ENCODE measurements at places on chromosomes 7 and 10. TPM values are rescaled to one million over a fixed set of nuclear protein-coding genes. Genes with fewer than 3 reads are reported as not detected.

KEL gene
- 0.17 TPM for total RNA-seq

H2BK1 gene
- not detected for total RNA-seq

MARCHF5 gene
- 51.2 TPM for total RNA-seq

CLDN3 gene
- total RNA-seq, result 129 TPM

CYP2C19 gene
- total RNA-seq, result 188 TPM

NANOS1 gene
- total RNA-seq, result 0.60 TPM

DNA sequence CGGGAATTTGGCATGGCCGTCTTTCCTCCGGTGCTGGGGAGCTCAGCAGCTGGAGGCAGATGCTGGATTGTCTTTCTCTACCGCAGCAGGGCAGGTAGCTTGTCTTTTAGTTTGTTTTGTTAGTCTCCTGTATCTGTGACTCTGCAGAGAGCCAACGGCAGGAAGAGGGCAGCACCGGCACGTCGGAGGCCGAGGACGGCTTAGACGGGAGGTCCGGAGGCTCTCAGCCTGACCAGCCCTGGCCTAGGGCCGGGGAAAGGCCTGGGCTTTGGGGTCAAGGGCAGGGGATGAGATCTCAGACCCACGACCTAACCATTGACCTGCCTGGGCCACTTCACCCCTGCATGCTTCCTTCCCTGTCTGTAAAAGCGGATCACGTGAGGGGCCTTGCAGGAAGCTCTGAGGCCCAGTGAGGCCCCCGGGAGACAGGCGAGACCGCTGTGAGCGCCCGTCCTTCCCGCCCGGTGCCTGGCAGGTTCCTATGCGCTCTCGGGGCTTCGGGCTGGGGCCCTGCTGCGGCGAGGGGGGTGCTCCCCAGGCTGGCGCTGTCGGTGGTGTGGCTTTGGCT lies 72.7 kb downstream of the LHPP start:
- DNase-seq, result no peak

DNA sequence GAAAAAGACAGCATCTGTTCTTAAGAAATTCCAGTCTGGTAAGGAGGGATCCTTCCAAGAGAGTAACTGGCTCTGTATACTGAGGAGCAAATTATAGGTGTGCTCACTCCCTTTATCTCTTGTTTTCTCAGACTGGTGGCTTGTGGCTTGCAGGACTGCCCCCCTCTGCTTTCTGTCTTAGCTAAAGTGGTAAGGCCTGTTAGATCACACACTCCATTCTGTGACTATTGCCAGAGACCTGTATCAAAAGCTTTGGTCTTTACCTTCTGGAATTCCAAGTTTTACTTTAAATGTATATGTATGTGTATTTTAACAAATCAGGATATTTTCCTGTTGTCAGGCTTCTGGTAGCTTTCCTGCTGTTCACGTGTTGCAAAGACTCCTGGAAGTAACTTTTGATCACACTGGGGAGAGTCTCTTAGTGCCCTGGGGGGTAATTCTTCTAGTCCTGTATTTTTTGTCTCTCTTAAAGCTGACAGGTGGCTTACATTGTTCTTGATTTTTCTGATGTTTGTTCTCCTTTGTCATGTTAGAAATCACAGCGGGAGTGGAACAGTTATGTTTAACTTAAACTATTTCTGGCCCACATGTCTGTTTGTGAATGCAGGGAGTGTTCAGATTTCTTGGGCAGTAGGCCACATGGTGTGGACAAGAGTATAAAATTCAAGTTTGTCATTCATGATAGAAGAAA lies 99.0 kb downstream of the PLPP4 start:
- DNase-seq, result no peak

- no peak for DNase-seq
These were observed at the start of gene AP3M1 for GRCh38 chr10:74150204-74150989. Gene AP3M1, minus strand, starts transcription at chr10:74150828. Its CDS starts 12,449 bp downstream, at chr10:74138379.

GRCh38 chr10:113179265-113179664 lies 229.2 kb downstream of the TCF7L2 start:
- no peak for DNase-seq

GRCh38 chr7:19623676-19624075 lies 85.2 kb downstream of the POLR1F start:
- DNase-seq, result no peak

GRCh38 chr7:131108212-131108940 lies 219.3 kb upstream of the MKLN1 start:
- peak; percentile 31 for DNase-seq

- no peak for DNase-seq
These were observed 1.8 kb upstream of the CEP41 start for GRCh38 chr7:130442601-130443000.

GRCh38 chr10:1190791-1191490 lies 134.8 kb downstream of the WDR37 start:
- DNase-seq, result no peak

GRCh38 chr10:119378737-119379067 lies 163.8 kb downstream of the RGS10 start:
- DNase-seq, result no peak

DNA sequence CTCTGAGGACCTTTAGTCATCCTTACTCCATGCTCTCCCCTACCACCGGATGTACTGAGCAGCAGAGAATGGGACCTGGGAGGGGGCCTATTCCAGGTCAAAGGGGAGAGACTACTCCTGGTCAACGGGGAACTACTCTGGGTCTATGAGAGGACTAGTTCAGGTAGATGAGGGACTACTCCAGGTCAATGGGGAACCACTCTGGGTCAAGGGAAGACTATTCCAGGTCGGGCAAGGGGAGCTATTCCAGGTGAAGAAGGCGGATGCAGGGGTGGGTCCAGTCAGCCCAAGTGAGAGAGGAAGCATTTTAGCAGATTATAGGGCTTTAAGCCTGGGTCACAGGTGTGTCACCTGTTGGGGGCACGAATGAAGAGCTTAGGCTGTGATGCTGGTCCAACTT lies 35.4 kb downstream of the CCM2 start:
- no peak for DNase-seq

- no peak for DNase-seq
These were observed 4.0 kb upstream of the SMARCD3 start for GRCh38 chr7:151252561-151252835.

GRCh38 chr7:65509368-65510186 lies 135.9 kb downstream of the ZNF92 start:
- DNase-seq, result no peak

DNA sequence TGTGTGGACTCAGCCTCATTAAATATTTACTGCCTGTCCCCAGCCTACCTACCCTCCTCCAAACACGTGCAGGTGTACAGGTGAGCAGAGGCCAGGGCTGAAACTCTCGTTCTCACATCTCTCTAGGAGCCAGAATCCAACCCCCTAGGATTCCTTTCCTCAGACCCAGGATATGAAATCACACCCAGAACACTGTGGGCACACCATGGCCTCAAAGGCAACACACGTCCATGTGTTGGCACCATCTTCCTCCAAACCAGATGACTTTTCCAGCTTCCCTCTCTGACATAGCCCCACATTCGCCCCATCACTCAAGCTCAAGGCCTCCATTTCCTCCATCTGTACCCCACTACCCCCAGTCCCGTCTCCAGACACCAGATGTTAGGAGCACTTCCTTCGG lies 51.8 kb upstream of the DUSP5 start:
- no peak for DNase-seq

GRCh38 chr10:110221721-110222261 lies 14.4 kb downstream of the MXI1 start:
- peak; percentile 74 for DNase-seq

DNA sequence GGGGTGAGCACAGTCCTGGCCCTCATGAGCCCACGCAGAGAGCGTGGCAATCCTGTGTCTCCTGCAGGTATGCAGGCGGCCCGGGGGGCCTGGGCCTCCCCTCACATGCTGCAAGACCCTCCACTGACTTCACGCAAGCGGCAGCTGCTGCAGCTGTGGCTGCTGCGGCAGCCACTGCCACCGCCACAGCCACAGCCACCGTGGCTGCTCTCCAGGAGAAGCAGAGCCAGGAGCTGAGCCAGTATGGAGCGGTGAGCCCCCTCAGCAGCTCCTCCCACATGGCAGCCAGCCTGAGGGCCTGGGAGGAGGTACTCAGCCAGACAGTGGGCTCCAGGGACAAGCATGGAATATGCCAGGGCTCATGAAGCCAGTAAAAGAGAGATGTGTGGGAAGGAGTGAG lies 8.7 kb downstream of the ZMIZ2 start:
- DNase-seq, result no peak

GRCh38 chr10:23981520-23982309 lies 227.2 kb upstream of the KIAA1217 start:
- no peak for DNase-seq

- DNase-seq, result no peak
These were observed 61.5 kb upstream of the NKX6-2 start for GRCh38 chr10:132847416-132847777.

DNA sequence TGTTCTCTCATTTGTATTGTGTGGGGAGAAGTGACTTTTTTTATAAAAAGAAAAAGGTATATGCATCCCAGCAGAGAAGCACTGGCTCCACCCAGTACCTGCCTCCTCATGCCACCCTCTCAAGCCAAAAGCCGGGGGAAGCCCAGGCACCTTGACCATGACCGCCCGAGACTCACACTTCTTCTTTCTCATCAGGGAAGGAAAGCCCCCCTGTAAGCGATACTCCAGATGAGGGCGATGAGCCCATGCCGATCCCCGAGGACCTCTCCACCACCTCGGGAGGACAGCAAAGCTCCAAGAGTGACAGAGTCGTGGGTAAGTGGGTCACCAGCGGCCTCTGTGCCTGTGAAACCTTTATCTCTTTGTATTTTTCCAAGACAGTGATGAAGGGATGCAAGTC lies 22.9 kb downstream of the IKZF1 start:
- no peak for DNase-seq

- DNase-seq, result peak; percentile 72
These were observed 15.7 kb downstream of the SLIT1 start for GRCh38 chr10:97169911-97170693.

- no peak for DNase-seq
These were observed 145.0 kb downstream of the LRRC4 start for GRCh38 chr7:127886248-127886647.

GRCh38 chr10:13349463-13350274 lies 1.6 kb upstream of the SEPHS1 start:
- DNase-seq, result peak; percentile 57

- no peak for DNase-seq
These were observed 36.5 kb downstream of the JMJD1C start for GRCh38 chr10:63429281-63429680.

DNA sequence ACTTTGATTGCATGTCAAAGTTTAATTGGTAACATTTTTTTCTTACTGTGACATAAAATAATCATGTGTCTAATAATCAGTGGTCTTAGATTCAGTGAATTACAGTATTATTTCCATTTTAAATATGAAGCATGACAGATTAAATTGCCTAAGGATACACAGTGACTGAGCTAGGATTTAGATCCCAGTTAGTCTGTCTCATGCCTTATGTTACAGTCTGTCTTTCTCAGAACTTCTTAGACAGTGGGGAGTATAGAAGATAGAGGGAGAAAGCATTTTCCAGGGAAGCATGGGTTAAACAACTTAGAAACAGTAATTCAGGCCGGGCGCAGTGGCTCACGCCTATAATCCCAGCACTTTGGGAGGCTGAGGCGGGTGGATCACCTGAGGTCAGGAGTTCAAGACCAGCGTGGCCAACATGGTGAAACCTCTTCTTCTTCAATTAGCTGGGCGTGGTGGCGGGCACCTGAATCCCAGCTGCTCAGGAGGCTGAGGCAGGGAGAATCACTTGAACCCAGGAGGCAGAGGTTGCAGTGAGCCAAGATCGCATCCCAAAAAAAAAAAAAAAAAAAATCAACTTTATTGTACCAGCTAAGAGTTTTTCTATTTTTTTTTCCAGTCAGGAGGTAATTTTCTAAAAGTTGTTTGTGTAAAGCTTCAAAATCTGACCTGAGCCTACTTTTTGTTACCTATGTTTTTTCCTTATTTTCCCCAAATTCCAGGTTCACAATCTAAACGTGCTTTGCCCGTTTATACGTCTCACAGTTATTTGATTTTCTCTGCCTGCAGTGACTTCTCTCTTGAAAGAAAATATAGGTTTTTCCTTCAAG lies 3.3 kb downstream of the CASD1 start:
- no peak for DNase-seq

All from mucosa of gallbladder (tissue), 1 donor.